ENCODE measurements at places on chromosomes 5 and 9.
A peak's percentile ranks its signal among the peaks of the same experiment; 100 is the strongest.

DNA sequence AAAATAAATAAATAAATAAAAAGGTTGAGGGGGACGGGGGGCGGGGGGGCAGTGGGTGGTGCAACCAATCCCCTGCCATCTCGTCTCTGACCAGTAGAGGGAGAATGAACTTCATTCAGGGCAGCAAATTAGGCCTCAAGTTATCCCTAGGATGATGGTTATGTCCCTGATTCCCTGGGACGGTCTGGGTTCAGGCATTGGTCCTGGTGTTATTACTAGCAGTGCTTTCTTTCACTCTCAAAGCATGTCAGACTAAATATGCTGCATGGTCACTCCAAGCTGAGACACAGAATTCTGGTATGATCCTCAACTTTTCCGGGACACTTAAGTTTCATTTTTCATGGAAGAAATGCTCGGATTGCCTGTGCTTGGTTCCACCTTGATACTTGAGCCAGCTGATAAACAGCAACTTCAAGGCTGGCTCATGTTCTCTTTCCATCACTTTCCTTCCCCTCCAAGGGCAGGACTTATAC, 59.4 kb downstream of the DAP start:
- DNase-seq, result no peak

- DNase-seq, result no peak
These were observed 154.2 kb downstream of the FOCAD start for GRCh38 chr9:20838218-20838617.

DNA sequence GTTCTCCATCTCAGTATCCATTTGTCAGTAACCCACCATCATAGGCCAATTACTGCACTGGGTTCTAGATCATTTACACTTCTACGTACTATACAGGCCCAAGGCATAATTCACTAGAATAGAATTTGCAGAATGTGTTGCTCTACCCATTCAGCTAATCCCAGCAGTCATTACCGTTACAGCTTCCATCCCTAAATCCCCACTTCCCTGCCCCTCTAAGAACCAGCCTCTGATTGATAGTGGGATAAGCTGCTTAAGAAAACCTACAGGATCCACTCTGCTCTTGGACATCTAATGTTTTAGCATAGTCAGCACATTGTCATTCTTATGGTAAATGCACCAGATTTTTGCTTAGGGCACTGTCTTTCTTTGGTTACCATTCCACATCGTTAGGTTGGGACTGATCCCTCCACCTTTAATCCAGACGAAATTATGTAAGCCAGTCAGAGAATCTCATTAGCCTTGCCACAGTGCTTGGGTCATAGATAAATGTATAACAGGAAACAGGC, 39.3 kb upstream of the CHD1 start:
- DNase-seq, result no peak

GRCh38 chr5:168285696-168286095, 5.7 kb upstream of the WWC1 start:
- DNase-seq, result no peak

DNA sequence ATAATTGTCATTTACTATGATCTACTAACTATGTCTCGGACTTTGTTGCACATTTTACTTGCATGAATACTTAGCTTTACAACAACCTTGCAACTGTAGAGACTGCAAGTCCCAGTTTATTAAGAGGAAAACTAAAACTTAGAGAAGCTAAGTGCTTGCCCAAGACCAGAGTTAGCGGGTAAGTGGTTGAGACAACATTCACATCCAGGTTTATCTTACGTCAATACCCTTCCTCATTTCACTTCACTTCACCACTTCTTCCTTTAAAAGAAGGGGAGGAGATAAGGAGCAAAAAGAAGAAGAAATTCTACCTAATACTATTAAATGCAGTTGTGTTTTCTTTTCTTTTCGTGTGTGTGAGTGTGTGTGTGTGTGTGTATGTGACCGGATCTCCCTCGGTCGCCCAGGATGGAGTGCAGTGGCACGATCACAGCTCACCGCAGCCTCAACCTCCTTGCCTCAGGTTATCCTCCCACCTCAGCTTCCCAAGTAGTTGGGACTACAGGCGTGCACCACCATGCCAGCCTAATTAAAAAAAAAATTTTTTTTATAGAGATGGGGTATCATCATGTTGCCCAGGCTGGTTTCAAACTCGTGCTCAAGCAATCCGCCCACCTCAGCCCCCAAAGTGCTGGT, 37.4 kb downstream of the MEGF9 start:
- no peak for DNase-seq

GRCh38 chr5:149680810-149681221, 49.3 kb upstream of the PPARGC1B start:
- peak; percentile 82 for DNase-seq

- peak; percentile 91 for DNase-seq
These were observed 136.9 kb upstream of the ANKH start for GRCh38 chr5:15008476-15008875.

- DNase-seq, result peak; percentile 39
These were observed 19.8 kb downstream of the NACC2 start for GRCh38 chr9:136075134-136075841.

Data from lower lobe of right lung (tissue), 2 donors.